ENCODE measurements at places on chromosomes 11 and 22.

GRCh38 chr11:23957314-23957713 is 539.5 kb upstream of the LUZP2 start:
- no peak for DNase-seq

GRCh38 chr11:75145972-75146519 is 4.9 kb upstream of the SLCO2B1 start:
- no peak for DNase-seq

GRCh38 chr11:39780131-39780530 is 1679.3 kb downstream of the LRRC4C start:
- no peak for DNase-seq

DNA sequence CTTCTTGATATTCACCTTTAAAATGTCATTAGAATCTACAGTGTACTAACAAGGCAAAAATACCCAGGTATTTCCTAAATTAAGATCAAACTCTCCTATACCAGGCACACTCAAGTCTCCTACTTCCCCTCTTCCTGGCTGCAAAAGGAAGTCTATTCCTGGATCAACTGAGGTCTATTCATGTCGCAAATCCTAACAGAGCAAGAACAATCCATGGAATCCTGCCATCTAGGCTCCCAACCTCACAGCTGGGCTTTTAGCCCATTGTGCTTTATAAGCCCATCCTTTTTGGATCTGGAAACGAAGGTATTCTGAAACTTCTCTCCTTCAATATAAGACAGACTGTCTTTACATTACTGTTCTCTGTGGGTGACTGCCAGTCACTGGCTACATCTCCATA is 161.8 kb downstream of the SOX6 start:
- peak; percentile 1 for DNase-seq

- no peak for DNase-seq
These were observed 80.9 kb upstream of the WNT11 start for GRCh38 chr11:76287227-76287626.

- no peak for DNase-seq
These were observed 1.4 kb downstream of the AIFM3 start for GRCh38 chr22:20968281-20968977.

DNA sequence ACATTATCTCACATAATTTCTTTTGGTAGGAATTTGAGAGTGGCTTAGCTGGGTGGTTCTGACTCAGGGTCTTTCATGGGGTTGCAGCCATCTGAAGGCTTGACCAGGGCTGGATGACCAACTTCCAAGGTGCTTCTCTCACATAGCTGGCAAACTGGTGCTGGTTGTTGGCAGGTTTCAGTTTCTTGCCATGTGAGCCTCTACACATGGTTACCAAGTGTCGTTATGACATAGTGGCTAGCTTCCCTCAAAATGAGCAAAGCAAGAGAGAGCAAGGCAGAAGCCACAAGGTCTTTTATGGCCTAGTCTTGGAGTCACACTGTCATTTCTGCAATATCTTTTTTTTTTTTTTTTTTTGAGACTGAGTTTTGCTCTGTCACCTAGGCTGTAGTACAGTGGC is 4.2 kb upstream of the TFIP11 start:
- DNase-seq: no peak

- DNase-seq: no peak
These were observed 2.9 kb upstream of the SERPINH1 start for GRCh38 chr11:75558939-75559843.

DNA sequence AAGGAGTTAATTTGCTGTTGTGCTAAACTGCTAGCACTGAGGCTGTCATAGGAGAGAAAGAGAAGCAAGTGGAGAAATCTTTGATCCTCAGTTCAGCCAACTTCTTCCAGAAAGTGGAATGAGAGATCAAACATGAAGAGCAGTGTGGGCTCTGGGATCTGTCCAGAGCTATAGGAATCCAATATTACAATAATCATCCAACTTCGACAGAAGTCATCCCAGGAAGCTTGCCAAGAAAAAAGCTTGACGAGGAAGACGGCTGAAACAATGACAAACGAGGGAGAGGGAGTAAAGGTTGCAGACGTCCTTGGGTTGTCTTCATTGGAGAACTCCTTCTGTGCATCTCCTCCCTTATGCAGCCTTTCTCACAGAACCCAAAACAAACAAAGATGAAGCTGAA is 496.2 kb downstream of the INSC start:
- no peak for DNase-seq

- no peak for DNase-seq
These were observed 36.9 kb upstream of the LINC01488 start for GRCh38 chr11:69444381-69445130.

- DNase-seq: no peak
These were observed 93.9 kb downstream of the DSCAML1 start for GRCh38 chr11:117702946-117703598.

DNA sequence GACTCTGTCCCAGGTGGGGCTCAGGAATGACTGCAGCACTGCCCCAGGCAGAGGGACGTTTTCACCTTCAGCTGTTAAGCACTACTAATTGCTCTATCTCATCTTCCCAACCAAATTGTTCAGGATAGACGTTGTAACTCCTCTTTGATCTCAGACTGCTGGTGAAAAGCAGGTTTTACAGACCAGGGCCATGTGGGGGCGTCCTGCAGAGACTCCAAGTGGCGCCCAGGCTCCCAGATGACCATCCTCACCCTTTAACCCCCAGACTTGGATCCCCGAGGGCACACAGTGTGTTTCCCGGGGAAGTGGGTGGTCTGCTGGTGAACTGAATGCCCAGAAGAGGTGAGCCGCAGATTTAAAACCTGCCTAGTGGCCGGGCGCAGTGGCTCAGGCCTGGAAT is 23.9 kb downstream of the FADD start:
- no peak for DNase-seq

DNA sequence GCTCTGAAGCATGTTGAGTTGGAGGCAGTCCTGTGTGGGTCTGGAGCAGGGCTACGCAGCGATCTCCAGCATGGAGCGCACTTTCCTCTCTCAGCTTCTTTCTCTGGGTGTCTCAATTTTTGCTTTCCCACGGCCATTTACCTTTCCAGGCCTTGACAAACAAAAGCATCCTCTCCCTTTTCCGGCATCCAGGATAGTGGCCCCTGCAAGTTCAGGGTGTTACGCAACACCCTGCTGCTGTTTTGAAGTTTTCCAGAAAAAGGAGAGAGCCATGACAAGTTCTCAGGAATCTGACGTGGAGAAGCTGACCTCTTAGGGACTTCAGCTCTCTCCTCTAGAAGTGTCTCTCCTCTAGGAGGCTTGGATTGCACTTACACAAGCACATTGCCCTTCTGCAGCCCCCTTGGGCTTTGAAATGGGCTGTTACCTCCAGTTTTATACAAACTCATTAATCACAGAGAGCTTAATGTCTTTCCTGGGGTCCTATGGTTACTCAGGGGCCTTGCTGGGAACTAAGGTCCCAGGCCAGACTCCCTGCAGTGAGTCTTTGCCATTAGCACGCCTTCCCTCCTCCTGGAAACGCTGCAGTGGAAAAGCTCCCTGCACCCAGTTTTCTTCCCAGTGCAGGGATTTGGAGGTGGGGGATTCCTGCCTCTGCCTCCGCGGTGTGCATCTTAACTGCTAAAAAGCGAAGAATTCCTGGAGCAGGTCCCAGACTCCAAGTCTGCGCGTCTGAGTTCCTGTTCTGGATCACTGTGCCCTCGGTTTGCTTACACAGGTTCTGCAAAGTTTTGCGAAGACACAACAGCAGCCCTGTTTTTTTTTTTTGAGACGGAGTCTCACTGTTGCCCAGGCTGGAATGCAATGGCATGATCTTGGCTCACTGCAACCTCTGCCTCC is 80.4 kb downstream of the BARX2 start:
- DNase-seq: no peak

- DNase-seq: peak; percentile 76
These were observed 17.5 kb downstream of the MACROD1 start for GRCh38 chr11:64148226-64148916.

GRCh38 chr11:2976294-2977063 is 15.7 kb downstream of the NAP1L4 start:
- no peak for DNase-seq

DNA sequence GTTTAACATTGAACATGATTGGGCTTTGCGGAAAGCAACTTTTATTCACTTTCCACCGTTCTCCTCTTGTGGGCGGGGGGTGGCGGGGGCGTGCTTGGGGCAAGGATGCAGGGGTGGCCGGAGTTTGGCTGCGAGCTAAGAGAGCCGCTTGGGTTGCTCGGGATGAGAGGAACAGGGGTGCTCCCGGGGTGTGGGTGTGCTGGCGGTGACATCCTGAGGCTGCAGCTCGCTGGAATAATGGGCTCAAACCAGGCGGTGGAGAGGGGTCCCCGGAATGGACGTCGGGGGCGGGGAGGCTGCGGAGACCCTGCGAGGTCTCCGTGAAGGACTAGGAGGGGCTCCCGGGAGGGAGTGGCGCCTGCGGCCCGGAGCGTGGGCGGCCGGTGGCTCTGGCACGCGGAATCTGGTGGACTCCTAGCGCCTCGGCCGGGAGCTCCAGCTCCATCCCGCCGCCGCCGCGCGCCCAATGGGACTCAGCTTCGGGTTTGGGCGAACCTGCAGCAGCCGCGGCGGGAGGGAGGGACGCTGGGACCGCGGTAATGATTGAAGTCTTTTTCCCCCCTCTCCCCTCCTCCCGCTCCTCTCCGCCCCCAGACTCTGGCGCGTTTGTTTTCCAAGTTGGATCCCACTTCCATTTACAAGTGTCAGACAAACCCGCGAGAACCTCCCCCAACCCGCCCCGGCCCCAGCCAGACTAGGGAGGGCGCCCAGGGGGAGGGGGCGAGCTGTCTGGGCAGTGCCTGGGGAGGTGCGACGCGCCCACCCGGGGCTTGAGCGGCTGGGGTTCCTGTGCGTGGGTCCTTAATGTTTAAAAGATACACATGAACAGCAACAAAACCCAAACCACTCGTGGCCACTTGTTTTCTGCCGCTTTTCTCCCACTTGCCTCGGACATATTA is 2.0 kb downstream of the FAT3 start:
- DNase-seq: peak; percentile 10

DNA sequence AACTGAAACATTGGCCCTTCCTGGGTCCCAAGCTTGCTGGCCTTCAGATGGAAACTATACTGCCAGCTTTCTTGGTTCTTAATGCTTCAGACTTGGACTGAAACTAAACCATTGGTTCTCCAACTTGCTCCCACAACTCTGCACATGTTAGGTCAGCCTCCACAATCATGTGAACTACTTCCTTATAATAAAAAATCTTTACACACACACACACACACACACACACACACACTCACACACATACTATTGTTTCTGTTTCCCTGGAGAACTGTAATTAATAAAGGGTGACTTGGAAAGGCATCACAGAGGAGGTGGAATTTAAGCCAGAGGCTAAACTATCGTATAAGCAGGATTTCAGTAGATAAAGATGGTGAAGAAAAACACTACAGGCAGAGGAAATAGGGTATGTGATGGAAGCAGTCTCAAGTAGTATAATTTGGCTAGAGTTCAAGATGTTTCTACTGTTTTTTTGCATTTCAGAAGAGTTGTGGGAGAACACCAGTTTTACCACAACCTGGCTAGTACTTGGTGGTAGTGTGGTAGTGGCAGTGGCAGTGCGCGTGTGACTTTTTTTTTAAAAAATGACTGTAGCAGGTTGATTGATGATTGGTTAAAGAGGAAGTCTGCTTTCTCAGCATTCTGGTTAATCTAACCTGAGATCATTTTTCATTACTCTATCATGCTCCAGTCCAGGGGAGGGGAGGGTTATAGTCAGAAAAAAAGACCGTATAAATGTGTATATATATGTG is 70.1 kb downstream of the PDE3B start:
- DNase-seq: no peak

GRCh38 chr11:2933375-2934020 is 4.3 kb upstream of the PHLDA2 start:
- no peak for DNase-seq

DNA sequence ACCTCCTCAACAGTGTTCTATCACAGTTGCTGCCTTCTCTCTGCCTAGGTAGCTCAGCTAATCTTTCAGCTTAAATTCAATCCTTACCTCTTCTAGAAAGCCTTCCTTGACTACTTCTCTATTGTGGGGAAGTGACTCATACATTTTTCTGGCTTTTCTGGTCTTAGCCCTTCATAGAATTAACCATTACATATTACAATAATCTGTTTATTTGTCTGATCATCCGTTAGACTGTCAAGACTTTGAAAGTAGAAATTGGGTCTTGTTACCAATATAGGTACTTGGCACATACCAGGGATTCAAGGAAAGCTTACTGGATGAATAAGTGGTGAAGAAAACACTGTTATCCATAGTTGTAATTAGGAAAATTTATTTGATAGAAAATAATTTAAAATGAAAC is 89.6 kb downstream of the FANCF start:
- DNase-seq: no peak

DNA sequence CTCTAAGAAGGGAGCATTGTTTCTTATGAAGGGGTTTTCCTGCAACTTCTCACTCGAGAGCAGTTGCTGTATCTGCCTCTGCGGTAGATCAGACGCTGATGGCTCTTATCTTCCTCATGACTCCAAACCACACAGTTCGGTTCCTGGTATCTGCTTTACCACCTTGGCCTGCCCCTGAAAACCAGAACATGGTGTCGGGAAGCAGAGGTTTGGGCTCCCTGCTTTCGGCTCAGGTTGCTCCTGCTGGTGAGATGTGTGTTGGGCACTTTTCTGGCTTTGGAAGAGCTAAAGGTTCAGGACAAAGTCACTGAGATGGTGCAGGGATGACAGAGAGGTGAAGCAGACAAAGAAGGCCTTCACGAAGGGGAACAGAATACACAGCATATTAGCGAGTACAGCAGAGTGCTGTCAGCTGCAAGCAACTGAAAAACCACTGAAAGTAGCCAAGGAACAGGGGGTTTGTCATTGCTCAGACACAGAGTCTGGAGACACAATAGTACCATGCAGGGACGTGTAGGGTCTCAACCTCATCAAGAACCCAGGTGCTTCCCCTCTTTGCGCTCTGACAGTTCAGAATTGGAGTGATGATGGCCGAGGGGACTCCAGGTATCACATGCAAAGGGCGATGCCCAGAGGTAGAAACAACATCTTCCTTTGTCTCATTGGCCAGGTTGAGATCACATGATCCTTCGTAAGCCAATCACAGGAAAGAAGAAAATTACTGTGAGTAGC is 11.9 kb upstream of the CSF2RB start:
- no peak for DNase-seq

- DNase-seq: no peak
These were observed 33.9 kb upstream of the LYVE1 start for GRCh38 chr11:10602366-10602765.

DNA sequence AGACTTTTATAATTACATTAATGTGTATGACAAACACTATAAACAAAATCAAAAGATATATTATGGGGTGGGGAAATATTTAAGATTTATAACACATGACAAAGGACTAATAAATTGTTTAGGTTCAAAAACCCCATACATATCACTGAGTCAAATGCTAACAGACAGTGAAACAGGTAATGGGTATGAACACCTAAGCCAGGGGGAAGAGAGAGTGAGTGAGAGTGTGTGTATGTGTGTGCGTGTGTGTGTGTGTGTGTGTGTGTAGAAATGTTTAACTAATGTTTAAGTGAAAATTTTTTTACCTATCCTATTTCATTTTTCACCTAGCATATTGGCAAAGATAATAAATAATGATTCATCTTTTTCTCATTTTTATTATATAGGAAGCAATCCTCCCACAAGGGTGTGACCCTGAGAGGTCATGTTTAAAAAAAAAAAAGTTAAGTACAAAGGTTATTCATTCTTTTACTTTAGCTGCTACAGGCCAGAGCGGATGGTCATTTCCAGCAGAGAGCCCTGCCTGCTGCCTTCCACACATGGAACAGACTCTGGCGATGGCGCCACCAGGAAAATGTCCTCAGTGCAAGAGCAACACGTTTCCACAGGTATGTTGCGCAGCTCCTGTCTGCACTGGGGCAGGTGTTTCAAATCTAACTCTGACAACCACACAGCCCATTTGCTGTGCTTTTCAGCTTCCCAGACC is 72.9 kb downstream of the PISD start:
- no peak for DNase-seq

Measured in hypothalamus (tissue), 51 donors.